Stimulated activated CD4-positive, alpha-beta T cell treated with anti-CD3 and anti-CD28 coated beads, Interleukin-4, amount 100 ng/mL, for 24 hours (primary cell): ENCODE measurements at places on chromosomes 5 and 9.

- DNase-seq, result no peak
Measured at GRCh38 chr5:90983711-90984124, 399.4 kb downstream of the ARRDC3 start.

GRCh38 chr5:156182174-156182967 lies 144.6 kb upstream of the SGCD start:
- no peak for DNase-seq

DNA sequence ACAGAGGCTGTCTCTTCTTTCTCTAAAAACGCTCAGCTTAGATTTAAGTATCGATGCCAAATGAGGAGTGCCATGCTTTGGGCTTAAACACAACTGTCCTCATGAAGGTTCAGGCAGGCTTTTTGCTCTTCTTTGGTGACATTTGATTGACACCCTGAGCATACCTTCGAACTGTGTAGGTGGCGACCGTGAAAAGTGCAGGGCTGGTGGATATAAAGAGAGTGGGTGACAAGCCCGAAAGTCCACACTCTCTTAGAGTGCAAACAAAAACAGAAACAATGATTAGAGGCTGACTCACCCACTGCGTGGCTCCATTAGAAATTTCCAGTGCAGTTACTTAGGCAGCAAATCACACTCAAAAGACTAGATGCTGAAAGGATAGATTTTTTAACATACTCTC lies 141.7 kb downstream of the SYK start:
- no peak for DNase-seq

GRCh38 chr9:37921168-37921510 lies 17.2 kb upstream of the SLC25A51 start:
- no peak for DNase-seq

DNA sequence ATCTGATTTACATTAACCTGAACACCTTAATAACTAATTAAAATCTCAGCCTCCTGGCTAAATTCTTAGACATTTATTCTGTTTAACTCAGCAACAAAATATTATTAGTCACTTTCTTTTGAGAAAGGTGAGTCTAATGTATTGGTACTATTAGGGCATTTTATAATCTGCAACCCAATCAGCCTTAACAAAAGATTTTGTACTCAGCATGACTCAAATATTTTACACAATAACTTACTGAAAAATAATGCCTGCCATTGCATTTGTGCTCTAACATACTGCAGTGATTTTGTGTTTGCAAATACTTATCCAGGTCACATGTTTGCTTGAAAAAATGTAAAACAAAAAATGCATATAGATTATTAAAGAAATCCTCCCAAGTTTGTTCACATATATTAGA lies 1129.9 kb downstream of the TAF11L14 start:
- no peak for DNase-seq

GRCh38 chr5:34728236-34728635 lies 72.1 kb downstream of the RAI14 start:
- DNase-seq, result no peak

DNA sequence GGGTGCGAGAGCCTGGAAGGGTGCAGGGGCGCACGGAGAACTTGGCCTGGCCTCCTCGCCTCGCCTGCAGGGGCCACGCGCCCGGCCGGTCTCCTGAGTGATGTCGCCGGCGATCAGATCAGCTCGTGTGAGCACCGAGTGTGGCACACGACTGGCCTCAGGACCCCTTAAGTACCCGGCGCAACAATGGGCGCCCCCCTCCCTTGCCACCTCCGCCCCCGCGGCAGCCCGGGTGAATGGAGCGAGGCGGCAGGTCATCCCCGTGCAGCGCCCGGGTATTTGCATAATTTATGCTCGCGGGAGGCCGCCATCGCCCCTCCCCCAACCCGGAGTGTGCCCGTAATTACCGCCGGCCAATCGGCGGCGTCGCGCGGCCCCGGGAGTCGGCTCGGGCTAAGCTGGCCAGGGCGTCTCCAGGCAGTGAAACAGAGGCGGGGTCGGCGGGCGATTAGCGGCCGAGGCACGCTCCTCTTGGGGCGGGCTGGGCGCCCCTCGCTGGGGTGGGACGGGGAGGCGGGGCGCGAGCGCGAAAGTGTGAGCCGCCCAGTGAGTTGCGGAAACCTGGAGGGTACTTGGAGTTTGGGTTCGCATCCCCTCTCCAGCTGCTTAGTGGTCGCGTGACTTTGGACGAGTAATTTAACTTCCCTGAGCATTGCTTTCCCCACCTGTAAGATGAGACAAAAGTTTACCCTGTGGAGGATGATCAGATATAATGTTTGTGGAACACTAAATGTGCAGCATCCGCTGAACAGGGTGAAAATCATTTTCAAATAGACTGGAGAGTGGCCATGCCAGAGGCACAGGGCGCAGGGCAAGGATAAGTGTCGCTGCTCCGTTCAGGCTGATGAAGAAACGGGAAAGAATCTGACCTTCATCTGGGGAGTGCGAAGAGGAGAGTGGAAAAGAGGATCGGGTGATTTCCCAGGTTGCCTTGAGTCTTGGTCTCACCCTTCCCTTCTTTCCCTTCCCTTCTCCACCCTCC lies at the start of gene NEUROG1:
TSS of gene NEUROG1 (minus strand) at position 145 of the 982 bp plus-strand sequence. CDS start 274 bp downstream, outside the sequence.
- DNase-seq, result no peak

DNA sequence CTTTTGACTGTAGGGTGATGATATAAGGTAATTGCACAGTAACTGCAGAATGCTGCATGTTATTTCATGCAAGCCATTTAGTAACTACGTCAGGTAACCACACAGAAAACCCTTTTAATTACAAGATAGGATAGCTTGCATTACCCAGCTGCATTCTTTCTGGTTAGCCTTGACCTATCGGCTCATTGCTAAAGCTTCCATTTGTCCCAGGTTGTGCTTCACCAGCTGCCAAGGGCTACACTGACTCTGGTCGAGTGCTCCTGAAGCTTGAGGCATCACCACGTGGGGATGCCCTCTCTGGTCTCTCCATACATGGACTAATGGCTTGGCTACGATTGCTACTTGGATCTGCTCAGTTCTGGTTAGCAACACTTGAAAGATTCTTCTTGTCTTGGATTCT lies 81.1 kb upstream of the SLC12A2 start:
- DNase-seq, result no peak

DNA sequence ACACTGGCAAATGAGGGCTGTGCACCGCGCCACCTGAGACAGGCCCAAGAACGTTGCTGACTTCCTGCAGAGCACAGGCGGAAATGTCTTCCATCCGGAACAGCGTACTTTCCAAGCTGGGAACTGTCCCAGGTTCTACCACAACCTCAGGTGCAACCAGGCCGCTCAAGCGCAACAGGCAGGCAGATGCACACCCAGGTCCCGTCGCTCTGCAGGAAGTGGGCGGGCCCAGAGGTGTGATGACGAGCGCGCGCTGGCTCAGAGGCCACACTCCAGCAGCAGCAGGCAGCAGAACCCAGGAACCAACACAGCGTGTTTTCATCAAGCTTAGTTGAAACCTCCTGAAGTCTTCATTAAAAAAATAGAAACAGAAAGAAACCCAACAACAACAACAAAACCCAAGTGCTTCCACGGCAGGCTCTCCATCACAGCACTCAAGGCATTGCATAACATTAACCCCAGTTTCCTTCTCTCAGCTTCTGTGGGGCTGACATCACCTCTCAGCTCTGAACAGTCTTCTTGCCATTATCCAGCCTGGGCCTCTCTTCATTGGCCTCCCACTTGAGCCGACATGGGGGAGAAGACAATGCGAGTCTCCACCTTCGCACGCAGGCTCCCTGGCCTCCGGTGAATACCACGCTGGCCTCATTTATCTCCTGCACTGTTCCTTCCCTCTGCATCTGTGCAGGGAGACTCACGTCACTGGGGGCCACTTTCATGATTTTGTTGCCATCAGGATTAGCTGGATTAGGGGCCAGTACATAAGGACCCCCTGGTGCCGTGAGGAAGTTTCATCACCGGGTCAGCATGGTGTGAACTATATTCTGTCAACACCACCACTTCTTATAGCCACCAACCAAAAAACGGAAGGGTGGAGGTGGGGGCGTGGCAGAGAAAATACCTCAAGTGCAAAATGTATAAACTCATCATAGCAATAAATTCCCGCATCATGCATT lies 22.1 kb downstream of the PTCH1 start:
- peak; percentile 82 for DNase-seq

- DNase-seq, result no peak
Measured at GRCh38 chr9:19116107-19116790, 11.0 kb downstream of the PLIN2 start.

DNA sequence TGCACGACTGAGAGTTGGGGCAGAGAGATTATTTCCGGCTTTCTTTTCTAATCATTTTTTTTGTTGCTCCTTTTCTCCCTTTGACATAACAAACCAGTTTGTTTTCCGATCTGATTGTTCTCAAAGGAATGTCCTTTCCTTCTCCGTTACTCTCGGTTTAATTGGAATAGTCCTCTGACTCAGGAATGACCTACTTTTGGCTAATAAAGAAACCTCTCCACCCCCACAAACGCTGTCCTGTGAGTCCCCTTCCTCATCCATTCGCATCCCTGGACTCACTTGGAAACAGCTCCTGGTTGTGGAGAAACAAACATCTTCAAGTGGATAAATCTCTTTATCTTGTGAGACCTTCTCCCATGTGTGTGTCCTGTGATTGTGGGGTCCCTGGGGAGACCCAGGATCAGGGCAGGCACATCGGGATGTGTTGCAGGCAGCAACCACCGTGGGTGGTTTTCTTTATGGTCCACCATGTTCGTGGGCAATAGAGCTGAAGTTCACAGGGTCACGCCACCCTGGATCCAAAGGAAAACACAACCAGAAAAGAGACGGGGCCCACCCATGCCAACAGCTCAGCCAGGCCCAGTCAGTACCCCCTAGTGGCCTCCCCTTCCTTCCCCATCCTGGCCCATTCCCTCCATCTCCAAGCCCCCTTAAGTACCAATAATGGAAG lies 45.2 kb upstream of the NEK6 start:
- no peak for DNase-seq

DNA sequence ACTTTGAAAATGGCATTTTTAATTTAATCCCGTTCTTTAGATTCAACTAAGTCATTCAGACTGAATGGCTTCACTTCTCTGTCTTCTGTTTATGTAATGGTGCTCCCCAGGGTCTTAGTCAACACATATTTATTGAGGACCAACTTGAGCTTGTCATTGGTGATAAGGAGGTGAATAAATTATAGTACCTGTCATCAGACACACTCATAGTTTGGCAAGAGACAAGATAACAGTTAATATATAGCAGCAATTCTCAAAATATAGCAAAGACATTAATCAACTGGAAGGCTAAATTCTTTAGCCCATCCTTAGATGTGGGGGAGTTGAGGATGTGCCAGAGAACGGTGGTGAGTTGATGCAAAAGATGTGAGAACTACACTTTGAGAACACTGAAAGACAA lies 78.4 kb downstream of the MACIR start:
- no peak for DNase-seq

- DNase-seq, result no peak
Measured at GRCh38 chr9:89377411-89377810, 59.1 kb downstream of the SECISBP2 start.

DNA sequence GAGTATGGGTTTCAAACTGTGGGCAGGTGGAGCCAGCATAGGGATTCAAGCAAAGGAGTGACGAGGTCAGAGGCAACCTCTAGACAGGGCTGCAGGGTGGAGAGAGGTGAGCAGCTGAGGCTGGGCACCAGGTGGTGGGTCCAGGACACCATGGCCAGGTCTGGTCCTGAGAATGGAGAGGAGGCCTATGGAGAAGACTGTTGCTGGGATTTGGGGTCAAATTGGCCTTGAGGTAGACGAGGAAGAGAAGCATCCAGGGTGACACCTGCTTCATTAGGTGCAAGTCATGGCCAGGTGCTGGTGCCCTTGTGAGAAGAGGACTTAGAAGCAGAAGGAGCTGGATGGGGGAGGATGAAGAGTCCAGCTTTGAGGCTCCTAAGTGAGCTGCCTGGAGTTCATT lies 99.6 kb downstream of the NSG2 start:
- DNase-seq, result no peak

DNA sequence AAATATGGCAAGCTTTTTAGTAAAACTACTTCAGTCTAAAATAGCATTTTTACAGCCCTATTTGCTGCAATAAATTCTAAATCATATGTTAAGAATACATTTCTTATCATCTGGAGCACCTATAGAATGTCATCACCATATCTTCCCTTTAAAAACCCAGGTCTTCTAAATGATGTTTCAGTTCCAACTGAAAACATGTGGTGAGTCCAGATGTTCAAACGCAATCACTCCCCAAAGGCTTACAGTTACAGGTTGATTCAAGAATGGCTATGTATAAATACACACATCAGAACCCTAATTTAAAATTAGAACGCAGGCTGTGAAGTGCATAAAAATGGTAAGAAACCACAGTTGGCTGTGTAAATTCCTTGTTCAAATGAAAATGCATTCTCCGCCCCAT lies 796.3 kb downstream of the MAT2B start:
- no peak for DNase-seq

DNA sequence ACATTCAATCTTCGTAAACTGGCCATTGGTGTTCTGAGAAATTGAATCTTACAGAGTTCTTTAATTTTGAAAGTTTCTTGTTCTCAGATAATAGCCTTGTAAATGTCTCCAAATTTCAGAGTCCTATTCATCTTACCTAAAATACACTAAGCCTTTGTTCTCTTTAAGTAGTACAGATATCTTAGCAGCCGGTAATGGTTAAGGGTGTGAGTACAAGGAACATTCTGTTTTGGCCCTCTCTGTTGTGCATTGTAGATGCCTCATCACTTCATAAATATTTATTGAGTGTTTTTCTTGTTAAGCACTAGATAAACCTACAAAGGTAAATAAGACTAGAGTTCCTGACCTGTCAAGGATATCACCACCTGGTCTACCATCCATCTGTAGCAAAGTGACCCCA lies 35.2 kb downstream of the ZCCHC7 start:
- no peak for DNase-seq

DNA sequence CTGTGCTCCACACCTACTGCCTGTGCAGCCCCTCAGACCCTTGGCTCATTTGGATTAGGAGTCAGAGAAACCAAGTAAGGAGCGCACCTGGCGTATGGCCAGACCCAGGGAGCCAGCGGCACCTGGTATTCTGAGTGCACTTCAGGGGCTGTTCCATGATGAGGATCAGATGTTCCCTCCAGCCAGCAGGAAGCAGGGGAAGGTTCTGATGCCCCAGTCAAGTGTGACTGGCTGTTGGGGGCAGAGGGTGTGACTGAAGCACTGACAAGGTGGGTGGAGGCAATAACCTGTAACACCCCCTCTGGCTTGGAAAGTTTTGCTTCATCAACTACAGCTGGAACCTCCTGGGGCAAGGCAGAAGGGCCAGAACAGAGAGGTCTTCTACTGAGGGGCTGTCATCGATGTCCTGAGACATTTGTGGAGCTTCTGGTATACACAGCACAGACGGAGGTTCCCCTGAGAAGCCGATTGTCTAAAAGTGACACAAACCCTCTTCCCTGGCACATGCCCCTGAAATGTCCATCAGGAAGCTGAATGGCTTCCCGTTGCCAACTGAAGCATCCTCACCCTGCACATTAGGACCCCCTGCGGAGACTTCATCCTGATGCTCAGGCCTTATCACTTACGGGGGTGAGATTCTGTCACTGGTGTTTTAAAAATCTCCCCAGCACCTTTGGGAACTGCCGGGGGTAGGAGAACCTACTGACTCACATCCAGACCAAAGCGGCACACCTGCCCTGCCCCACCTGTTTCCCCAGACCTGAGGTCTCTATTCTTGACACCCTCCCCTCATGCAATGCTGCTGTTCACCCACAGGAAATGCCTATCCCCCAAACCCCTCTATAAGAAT lies 21.1 kb downstream of the TRAF1 start:
- DNase-seq, result no peak
